AG04450 (cell line): ENCODE measurements at places on chromosomes 4 and X. TPM values are rescaled to one million over a fixed set of nuclear protein-coding genes. Genes with fewer than 3 reads are reported as not detected.

Gene IL21
- not detected in 2 replicates for polyA plus RNA-seq

GRCh38 chr4:138389976-138390685, 148.0 kb upstream of the SLC7A11 start:
- DNase-seq = no peak

DNA sequence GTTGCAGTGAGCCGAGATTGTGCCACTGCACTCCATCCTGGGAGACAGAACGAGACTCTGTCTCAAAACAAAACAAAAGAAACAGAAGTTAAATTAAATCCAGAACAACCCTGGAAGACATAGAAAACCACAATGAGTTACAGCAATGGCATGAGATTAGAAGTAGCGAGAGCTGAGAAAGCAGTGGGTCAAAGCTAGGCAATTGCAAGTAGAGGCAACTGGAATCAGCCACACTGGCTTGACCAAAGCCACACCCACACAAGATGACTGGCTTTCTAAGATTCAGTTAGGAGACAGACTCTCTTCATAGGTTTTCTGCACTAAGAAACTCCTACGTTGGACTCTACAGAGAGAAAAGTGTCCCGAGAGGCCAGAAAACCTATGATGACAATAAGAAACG, 443.0 kb downstream of the GPM6A start:
- no peak for DNase-seq

- no peak for DNase-seq
Measured at GRCh38 chrX:110734894-110735541, 60.6 kb downstream of the CHRDL1 start.

DNA sequence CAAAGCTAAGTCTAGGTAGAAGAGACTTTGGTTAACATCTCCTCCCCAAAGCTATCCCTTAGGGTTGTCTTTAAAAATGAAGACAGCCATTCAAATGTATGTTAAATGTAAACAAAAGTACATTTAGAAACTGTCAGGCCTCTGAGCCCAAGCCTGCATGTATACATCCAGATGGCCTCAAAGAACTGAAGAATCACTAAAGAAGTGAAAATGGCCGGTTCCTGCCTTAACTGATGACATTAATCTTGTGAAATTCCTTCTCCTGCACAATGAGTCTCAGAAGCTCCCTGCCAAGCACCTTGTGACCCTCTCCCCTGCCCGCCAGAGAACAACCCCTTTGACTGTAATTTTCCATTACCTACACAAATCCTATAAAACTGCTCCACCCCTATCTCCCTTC, 377.9 kb downstream of the FAM133A start:
- DNase-seq = no peak

DNA sequence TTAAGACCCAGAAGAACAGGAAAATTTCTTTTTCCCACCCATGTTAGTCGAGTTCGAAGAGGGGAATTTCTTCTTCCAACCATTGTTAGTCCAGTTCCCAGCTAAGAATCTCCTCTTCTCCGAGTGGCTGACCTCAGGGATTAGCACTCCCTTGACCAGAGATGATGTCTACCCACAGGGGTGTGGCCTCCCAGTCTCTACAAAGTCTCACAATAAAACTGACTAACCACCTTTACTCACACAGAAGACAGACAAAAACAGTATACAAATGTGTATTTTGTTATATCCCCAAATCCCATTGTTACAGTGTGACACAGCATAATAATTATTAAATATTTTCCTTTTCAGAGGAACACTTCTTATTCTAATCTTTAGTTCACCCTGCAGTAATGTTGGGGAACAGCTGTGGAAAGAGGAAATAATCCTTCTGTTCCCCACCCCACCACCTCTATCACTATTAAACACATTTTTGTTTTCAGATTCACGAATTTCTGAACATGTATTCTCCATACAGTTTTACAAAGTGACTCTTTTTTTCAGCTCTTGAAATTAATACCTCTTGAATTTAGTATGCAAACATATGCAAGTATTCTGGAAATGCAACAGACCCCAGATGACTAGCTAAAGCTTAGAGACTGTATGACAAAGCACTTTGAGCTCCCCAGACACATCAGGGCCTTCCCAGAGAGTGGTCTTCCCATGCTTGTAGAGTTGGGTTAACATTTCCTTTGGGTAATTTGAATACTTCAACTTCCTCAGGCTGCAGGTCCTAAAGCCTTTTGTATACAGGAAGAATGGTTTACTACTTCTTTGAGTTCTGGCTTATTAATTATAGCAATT, 62.5 kb upstream of the NFKB1 start:
- DNase-seq = no peak

DNA sequence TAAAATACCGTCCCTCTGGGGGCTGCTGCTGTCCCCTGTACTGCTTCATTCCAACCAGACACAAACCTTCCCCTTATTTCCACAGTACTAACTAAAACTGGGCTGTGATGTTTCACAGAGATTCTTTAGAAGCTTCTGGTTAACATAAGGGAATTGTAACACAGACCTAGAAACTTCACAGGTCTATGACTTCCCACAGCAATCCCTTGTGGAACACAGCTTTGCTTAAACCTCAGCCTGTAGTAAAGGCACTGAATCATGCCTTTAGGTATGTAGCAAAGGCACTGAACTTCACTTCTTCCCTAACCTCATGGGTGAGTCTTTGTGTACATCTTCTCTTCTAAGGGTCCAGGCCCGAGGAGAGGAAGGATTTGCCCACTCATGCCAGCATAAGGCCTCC, 49.4 kb downstream of the SPINK2 start:
- no peak for DNase-seq

- DNase-seq = peak; percentile 81
Measured at GRCh38 chr4:73222466-73223257, 35.9 kb downstream of the ANKRD17 start.

GRCh38 chr4:83217721-83218522, 66.7 kb downstream of the COQ2 start:
- DNase-seq = no peak

DNA sequence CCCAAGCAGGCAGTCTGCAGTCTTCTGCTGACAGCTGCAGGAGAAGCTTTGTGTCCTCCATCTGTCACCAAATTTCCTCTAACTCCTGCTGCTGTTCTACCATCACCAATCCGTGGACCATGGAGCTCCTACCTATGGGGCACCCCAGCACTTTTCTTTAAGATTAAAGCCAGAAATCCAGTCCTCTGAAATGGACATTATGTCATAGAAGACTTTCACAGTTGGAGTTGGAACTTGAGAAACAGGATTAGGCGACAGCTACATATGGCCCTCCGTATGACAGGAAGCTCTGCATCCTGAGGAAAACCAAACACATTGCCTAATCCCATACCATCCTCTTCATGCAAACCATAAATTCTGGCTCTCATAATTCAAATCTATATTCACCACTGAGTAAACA, 470.6 kb upstream of the GALNTL6 start:
- no peak for DNase-seq

Gene CXCR3
- polyA plus RNA-seq = not detected in 2 replicates

- DNase-seq = no peak
Measured at GRCh38 chrX:43717161-43717560, 61.1 kb downstream of the MAOA start.

Gene FAM9B
- not detected in 2 replicates for polyA plus RNA-seq

GRCh38 chr4:185424905-185425646, 688 bp downstream of the UFSP2 start:
- DNase-seq = no peak

Gene TEX13B
- polyA plus RNA-seq = not detected in 2 replicates

Gene STPG2
- polyA plus RNA-seq = not detected in 2 replicates

Gene ACE2
- polyA plus RNA-seq = 0.02 TPM in 1 of 2 replicates, not detected in the other

DNA sequence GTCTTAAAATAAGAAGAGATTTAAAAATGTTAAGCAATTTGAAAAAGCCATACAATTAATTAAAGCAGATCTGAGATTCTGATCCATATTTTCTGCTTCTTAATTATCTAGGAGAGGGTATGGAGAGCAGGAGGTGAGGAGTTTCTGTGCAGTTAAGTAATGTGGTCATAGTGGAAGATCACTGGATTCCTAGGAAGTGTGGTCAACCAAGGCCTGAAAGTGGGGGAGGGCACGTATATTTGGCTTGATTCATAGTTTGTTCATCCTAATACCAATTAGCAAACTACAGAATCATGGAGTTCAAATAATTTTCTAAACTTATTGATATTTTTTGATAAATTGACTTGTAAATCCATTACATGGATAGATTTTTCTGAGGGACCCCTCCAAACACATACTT, 768.3 kb downstream of the RAPGEF2 start:
- DNase-seq = no peak

GRCh38 chr4:144399927-144400326, 246.0 kb upstream of the HHIP start:
- DNase-seq = peak; percentile 6

- DNase-seq = no peak
Measured at GRCh38 chr4:76741663-76742020, 156.3 kb downstream of the SOWAHB start.

GRCh38 chr4:135207531-135207930, 1005.9 kb upstream of the PABPC4L start:
- DNase-seq = no peak

- no peak for DNase-seq
Measured at GRCh38 chrX:154597221-154597620, 12.3 kb downstream of the CTAG1A start.

Gene GRID2
- polyA plus RNA-seq = not detected in 2 replicates

- no peak for DNase-seq
Measured at GRCh38 chr4:37008199-37008598, 236.3 kb upstream of the NWD2 start.

GRCh38 chr4:182170417-182170935, 72.7 kb upstream of the TENM3 start:
- DNase-seq = no peak

Gene RTL5
- polyA plus RNA-seq = 1.7 and 2.9 TPM in 2 replicates

DNA sequence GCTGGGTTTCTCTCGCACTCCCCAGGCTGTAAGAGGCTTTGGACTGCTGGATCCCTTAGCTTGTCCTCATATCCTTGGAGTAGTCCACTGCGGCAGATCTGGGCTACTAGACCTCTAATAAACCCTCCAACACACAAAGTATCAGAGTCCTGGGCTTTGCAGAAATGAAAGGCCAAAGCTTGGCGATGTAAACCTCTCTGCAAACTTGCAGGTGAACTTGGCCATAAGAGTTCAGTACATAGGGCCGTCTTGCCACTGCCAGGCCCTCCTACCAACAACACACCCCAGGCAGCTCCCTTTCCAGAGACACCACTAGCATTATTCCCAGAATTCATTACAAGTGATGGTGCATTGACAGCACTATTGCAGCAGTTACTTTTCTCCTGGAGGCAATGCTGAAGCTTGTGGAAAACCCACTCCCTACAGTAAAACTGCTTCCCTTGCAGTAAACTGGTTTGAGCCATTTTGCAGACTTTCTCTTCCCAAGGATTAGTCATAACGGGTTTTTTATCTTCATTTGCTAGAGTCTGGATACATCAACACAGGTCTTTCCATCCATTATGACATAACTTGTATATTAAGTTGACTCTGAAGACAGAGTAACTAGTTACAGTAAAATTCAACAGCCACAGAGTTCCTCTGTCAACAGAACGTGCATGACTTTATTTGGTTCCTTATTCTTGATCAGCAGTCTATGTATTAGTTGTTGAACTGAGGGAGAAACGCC, 2.4 kb downstream of the ANKRD50 start:
- no peak for DNase-seq

GRCh38 chr4:140005699-140006098, 148.3 kb downstream of the MAML3 start:
- no peak for DNase-seq

Gene PCDH11X
- 0.01 TPM in 1 of 2 replicates, not detected in the other for polyA plus RNA-seq
